ENCODE measurements at places on chromosomes 3 and 15.
A peak's percentile ranks its signal among the peaks of the same experiment; 100 is the strongest.

DNA sequence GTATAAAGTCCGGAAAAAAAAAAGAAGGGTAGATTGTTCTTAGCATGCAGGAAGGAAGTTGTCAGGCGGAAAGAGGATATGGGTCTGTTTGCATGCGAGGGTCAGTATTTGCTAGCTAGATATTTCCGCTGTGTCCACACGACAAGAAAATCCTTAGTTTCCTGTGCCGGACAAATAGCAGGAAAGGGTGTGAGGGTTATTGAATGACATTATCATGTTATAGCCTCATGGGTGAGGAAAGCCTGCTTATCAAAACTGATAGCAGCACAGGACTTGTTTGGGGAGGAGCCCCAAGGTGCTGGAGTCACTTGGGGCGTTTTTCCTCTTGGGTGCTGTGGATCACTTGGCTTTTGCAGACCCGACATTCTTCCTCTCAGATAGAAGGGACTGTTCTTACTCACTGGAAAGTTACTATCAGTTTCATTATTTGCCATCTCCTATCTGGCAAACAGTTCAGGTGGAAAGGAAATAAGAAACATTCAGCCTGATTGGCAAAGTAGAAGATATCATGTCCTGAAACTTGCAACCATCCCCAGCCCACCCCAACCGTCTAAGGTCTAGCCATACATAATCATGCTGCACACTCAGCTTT, 127.2 kb upstream of the DPH6 start:
- no peak for DNase-seq

- no peak for DNase-seq
Observed at GRCh38 chr3:171563298-171563697, 103.1 kb upstream of the TNIK start.

DNA sequence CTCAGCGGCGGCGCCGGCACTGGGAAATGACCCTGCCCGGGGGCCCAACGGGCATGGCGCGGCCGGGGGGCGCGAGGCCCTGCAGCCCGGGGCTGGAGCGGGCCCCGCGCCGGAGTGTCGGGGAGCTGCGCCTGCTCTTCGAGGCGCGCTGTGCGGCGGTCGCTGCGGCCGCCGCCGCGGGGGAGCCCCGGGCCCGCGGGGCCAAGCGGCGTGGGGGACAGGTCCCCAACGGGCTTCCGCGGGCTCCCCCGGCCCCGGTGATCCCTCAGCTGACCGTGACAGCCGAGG, 172 bp downstream of the ITPKA start:
- no peak for DNase-seq

GRCh38 chr3:134242649-134243617, 7.7 kb downstream of the RYK start:
- no peak for DNase-seq

DNA sequence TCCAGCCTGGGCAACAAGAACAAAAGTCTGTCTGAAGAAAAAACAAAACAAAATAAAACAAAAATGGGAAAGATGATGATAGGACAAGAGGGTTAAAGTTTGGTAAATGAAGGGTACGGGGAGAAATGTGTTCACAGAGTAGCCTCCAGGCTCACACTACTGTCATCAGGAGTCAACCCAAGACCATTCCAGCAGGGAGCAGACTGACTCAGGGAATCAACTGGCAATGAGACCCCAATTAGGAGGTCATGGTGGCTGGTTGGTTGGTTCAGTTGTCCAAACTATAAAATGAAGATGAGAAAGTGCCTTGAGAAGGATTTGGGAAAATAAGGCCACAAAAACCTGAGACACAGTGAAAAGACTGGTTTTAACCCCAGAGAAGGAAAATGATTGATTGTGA, 51.8 kb downstream of the KLHL6 start:
- no peak for DNase-seq

- no peak for DNase-seq
Observed at GRCh38 chr15:66872405-66872804, 170.4 kb downstream of the SMAD6 start.

GRCh38 chr15:31366169-31366734, 39.6 kb downstream of the KLF13 start:
- DNase-seq = no peak

- no peak for DNase-seq
Observed at GRCh38 chr3:13072600-13073325, 466 bp downstream of the IQSEC1 start.

DNA sequence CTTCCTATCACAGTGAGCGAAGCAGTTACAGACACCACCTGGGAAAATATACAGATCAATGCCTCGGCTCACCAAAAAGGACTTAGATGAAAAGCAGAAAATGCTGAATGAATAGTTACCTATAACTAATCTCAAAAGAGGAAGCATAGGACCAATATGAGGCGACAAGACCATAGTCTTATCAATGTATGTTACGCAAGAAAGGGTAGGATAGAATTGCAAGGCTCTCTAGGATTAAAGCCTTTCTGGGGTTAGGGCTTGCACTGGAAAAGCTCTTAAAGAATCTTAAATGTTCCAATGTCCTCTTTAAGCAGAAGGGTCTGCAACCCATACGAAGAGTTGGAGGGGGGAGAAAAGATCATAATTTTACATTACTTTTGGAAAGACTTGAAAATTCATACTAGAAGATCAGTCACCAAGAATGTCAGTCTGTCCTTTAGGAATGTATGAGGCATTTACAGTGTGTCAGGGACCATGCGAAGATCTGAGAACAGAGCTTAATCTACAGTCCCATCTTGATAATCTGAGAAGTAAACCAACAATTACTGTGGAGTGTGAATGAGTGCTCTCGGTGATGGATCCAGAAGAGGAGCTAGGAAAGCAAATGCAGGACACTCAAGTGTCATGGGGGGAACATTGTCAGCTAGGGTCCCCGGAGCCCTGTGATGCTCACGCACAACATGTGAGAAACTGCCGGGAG, 185.9 kb downstream of the GREM1 start:
- no peak for DNase-seq

- no peak for DNase-seq
Observed at GRCh38 chr15:84631706-84632272, 22.3 kb downstream of the WDR73 start.

- peak; percentile 58 for DNase-seq
Observed at GRCh38 chr3:141561426-141562034, 74.7 kb downstream of the RASA2 start.

DNA sequence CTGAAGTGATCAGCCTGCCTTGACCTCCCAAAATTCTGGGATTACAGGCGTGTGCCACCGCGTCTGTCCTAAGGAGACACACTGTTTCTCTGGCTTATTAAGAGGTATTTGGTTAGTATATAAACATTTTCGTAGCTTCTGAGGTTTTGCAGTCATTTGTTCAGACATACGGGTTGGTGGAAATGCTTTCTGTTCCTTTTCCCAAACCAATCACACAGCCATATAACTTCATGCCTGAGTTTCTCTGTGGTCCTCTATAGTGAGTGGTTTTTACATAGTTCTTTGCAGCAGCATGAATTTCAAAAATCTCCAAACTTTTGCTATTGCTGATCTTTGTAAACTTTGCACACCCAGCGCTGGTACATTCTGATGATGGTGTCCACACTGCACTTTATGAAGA, 100.5 kb downstream of the AKAP13 start:
- no peak for DNase-seq

DNA sequence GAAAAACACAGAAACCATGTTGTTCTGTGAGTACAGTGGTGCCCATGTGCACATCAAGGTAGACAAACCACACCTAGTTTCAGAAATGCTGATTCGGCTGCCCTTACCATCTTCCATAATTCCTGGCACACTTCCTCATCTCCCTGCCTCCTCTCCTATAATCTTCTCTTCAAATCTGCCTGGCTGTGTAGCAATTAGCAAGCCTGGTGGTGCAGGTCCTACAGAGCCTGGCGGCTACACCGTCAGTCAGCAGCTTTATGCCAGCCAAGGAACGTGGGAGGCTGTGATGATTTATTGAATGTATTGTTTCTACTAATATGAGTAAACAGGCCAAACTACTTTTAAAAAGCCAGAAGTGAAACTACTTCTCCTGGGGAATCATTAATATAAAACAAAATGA, 106.8 kb downstream of the SEMA6D start:
- no peak for DNase-seq

Measured in CD4-positive, alpha-beta T cell treated with Interleukin-6 for 4 hours (primary cell).